ENCODE measurements at places on chromosomes 12 and 14.

DNA sequence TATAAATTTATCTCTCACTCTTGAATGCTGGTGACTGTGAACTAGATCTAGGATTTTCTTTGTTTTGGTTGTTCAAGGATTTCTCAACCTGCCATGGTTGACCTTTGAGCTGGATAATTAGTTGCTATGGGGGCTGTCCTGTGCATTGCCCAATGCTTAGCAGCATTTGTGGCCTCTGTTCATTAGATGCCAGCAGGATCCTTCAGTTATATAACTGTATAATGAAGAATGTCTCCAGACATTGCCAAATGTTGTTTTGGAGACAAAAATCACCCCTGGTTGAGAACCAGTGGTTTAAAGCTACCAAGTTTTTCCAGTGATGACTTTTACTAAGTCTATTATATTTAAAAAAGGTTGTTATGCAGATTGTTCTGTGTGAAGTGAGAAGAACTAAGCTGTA lies 147.9 kb upstream of the STXBP6 start:
- no peak for DNase-seq

- DNase-seq: no peak
Measured at GRCh38 chr12:54606556-54606955, 18.1 kb upstream of the PPP1R1A start.

DNA sequence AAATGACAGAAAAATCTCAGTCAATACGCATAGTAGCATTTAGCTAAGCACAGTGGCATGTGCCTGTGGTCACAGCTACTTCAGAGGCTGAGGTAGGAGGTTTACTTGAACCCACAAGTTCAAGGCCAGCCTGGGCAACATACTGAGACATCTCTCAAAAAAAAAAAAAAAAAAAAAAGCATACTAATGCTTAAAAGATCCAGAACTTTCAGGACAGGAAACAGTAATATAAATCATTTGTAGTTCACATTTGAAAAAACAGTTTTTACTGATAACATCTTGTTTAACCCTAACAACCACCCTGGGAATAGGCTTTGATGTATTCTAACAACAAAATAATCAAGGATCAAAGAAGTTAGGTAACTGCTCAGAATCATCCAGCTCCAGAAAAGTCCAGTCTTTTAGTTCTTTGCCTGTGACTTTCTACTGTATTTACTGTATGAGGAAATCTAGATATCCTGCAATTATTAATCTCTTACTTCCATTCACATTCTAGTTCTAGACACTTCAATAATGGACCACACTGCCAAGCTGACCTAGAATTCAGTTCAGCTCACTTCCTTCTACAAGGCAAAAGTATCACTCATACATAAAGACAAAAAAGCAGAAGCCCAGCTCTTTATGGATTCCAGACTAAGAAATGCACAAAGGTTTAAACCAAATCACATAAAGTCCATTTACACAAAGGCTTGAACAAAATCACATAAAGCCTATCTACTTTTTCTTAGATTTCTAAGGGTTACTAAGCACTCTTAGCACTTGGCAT lies 28.5 kb downstream of the PAWR start:
- no peak for DNase-seq

- DNase-seq: no peak
Measured at GRCh38 chr12:122072031-122072970, 6.3 kb upstream of the MLXIP start.

- DNase-seq: no peak
Measured at GRCh38 chr12:31651893-31652521, 7.5 kb upstream of the ETFBKMT start.

DNA sequence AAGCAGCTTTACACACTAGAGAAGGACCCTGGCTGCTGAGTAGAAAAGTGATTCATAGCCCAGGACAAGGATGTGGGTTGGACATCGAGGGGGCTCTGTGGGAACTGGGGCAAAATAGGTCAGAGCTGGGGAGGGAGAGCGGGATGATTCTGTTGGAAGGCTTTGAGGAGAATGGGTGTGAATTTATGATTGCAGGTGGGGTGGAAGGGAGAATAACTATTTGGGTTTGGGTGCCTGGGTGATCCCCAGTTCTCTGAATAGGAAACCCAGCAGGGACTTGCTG lies 13.1 kb downstream of the SERPINA3 start:
- DNase-seq: no peak

GRCh38 chr12:29578731-29579130 lies 81.2 kb upstream of the OVCH1 start:
- no peak for DNase-seq

DNA sequence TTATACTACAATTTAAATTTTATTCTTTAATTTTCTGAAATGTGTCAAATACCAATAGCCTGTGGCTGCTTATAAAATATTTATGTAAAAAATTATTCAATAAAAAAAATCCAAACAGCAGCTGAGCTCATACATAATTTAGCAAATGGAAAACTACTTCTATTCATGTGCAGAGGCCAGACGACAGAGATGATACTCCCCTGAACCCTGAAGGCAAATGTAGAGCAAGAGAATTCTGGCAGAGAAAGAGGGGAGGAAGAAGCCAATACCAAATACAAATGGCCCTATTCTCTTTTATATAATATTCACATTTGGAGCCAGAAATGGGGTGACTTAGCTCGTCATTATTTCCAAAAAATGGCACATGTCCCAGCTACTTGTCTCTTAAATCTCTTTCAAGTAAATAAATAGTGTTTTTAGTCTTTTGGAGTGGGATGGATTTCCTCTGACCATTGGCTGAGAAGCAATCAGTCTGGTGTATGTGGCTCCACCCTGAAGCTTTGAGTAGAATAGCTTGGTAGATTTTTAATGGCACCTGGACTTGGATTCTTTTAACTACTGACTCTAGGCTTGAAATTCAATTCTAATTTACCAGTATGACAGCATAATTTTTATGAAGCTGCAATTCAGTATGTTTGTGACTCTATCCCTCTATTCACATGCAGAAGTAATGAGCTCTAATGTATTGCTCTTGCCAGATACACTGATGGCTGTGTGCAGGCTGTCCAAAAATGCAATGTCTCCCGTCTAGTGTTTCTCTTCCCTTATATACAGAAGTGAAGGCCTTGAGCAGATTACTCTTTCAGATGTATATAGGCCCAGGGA lies 113.4 kb upstream of the SCAF11 start:
- DNase-seq: no peak

- DNase-seq: no peak
Measured at GRCh38 chr14:100320157-100320856, 2.8 kb upstream of the SLC25A47 start.

DNA sequence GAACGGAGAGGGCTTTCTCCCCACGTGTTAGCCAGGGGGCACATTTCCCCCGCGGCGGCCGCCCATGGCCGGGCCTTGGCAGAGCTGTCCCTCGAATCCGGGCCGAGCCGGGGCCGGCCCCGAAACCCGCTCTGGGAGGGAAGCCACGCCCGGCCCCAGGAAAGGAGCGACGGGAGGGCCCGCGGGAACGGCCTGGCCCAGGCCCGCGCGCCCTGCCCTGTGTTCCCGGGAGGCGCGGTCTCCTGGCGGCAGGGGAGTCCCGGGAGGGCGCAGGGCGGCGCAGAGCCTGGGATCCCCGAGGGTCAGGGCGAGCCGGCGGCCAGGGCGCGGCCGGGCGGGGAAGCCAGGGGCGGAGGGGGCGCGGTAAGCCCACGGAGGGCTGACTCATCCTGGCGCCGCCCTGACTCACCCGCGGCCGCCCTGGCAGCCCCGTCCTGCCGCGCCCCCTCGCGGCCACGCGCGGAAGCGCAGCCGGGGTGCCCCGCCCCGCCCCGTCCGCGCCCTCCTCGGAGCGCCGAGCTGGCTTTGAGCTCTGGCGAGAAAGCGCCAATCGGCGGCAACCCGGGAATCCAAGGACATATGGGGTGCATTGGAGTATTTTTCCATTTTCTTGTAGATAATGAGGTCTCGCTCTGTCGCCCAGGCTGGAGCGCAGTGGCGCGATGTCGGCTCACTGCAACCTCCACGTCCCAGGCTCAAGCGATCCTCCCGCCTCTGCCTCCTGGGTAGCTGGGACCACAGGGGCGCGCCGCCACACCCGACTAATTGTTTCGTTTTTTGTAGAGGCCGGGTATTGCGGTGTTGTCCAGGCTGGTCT lies 31.8 kb upstream of the PLEKHG6 start:
- DNase-seq: no peak

DNA sequence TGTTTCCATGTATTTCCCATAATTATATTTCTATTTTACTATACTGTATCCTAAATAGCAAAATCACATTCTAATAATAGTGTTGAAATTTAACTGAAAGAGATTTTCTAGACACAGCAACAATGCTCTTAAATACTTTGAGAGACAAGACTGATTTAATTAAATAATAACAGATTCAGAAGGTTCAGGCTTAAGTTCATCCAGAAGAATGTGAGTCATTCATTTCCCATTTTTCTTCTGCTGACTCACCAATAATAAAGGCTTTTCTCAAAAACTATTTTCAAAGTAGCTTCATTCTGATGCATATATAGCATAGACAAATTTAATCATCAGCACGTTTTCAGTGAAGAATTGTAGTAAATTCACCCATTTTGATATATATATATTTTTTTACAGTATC lies 481.4 kb downstream of the MDGA2 start:
- DNase-seq: no peak

DNA sequence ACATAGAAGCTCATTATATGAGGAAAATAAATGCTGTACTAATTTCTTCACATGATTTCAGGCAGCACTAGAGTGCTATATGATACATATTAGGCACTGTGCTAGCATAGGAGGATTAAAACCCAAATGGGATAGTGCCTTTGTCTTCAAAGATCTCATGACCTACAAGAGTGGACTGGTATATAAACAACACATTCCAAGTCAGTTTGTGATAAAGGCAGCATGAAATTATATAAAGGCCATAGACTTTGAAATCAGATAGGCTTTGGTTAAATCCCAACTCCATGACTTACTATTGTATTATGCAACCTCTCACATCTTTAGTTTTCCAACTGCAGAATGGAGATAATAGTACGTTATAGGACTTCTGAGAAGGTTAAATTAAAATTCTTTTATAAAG lies 179.7 kb downstream of the RAD51B start:
- no peak for DNase-seq

GRCh38 chr14:106051796-106052195 lies 525.4 kb downstream of the TMEM121 start:
- DNase-seq: no peak

- DNase-seq: no peak
Measured at GRCh38 chr12:123109319-123109772, 41.5 kb downstream of the PITPNM2 start.

- no peak for DNase-seq
Measured at GRCh38 chr12:45730084-45730347, 510 bp downstream of the ARID2 start.

- DNase-seq: no peak
Measured at GRCh38 chr12:117010693-117011451, 88.3 kb downstream of the TESC start.

DNA sequence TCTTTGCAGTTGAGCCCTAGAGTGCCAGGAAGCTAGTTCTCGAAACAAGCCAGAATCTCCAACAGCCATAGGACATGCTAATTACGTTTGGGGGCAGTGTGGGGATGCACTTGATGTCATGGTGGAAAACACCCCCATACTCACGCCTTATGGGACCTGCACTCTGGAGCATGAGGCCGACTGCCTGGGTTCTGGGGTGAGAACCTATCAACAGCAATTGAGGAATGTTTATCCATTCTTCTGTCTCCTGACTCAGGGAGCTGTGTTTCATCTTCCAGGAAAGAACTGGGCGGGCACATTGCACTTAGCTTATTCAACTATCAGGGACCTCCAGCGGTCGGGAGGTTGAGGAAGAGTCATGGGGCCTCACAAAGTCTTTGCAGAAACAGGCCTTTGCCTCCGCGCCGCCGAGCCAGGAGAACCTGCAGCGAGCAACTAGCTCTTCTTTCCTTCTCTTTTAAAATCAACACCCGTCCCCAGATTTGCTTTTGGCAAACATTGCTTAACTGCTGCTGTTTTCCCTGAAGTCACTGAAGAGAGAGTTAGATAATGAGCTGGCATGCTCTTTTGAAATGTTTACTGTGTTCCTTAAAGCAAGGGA lies 226.1 kb upstream of the DIO3 start:
- no peak for DNase-seq

- no peak for DNase-seq
Measured at GRCh38 chr12:56808954-56809353, 45.8 kb downstream of the HSD17B6 start.

GRCh38 chr12:124916374-124917134 lies 2.1 kb upstream of the UBC start:
- peak; percentile 90 for DNase-seq

DNA sequence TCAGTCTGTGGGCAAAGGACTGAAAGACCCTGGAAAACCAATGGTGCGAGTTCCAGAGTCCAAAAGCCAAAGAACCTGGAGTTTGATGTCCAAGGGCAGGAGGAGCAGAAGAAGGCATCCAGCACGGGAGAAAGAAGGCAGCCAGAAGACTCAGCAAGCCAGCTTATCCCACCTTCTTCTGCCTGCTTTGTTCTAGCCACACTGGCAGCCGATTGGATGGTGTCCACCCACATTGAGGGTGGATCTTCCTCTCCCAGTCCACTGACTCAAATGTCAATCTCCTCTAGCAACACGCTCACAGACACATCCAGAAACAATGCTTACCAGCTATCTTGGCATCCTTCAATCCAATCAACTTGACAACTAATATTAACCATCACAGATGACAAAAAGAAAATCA lies 57.2 kb upstream of the CAPRIN2 start:
- DNase-seq: no peak

GRCh38 chr12:5391653-5392052 lies 40.3 kb upstream of the NTF3 start:
- DNase-seq: no peak

- no peak for DNase-seq
Measured at GRCh38 chr14:96734076-96734622, 63.0 kb upstream of the VRK1 start.

DNA sequence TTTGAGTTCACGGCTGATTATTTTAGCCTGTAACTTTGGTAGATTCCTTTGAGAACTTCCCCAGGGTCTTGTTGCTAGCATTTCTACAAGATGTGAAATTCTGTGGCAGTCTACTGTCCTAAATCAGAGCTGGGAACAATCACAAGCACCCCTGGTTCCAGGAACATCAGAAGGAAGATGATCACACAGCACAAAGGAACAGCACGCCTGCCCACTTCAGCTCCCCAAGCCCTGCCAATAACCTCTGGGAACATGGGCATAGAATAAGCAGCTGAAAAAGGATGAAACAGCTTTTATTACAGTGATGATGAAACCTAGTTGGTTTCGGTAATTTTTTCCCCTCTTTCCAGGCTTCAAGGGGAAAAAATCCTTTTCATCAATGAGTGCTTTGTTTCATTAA lies 12.3 kb downstream of the GPR19 start:
- DNase-seq: no peak

- DNase-seq: no peak
Measured at GRCh38 chr12:98870504-98870903, 225.4 kb downstream of the APAF1 start.

GRCh38 chr14:74720526-74720925 lies 7.6 kb downstream of the FCF1 start:
- no peak for DNase-seq

- no peak for DNase-seq
Measured at GRCh38 chr12:51852404-51853137, 4.1 kb upstream of the FIGNL2 start.

DNA sequence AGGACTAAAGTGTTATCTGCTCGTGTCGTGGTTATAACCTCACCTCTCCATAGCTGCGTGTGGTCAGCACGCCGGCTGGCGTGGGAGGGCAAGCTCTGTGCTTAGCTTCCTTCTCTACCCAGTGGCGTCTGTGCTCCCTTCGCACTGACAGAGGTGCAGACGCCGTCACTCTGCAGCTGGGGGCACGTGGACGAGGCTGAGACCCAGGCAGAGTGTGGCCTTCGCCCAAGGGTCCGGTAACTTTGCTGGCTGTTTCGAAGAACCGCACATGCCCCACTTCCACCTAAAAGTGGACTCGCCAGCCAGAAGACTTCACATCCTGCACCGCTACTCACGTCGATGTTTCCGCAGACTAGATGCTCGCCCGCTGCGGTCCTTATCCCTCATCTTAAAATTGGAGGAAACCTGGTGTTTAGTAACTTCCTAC lies 35.9 kb upstream of the DYNC1H1 start:
- no peak for DNase-seq
